ENCODE measurements at places on chromosomes 7 and 10.
A peak's percentile ranks its signal among the peaks of the same experiment; 100 is the strongest.

GRCh38 chr7:34187798-34188307, 282.5 kb downstream of the BMPER start:
- DNase-seq = no peak

DNA sequence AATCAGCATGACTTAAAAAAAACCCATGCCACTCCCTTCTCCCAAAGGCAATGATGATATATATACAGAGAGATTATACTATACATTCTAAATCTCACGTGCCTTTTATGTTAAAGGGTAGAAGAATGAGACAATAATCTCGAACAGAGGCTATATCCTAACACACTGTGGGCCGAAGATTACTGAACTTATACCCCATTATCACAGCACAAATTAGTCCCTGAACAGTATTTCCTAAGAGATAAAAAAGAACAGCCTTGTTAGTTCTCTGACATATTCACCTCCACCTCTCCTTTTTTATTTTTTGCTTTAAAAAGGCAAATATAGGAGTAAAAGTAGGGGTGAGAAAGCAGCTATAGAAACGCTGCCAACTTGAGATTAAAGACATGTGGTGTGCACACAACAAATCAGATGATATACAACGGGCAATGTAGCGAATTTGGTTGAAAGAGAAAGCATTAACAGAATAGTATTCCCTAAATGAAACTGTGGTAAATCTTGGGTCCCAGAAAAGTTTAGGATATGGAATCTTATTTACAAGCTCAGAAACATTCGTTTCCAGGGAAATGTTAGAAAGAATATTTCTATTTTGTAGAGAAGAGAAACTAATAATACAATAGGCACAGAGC, 69.5 kb downstream of the JMJD1C start:
- no peak for DNase-seq

GRCh38 chr7:47782022-47782421, 166.2 kb downstream of the PKD1L1 start:
- DNase-seq = no peak

GRCh38 chr10:4596951-4597350, 229.1 kb upstream of the AKR1E2 start:
- no peak for DNase-seq

DNA sequence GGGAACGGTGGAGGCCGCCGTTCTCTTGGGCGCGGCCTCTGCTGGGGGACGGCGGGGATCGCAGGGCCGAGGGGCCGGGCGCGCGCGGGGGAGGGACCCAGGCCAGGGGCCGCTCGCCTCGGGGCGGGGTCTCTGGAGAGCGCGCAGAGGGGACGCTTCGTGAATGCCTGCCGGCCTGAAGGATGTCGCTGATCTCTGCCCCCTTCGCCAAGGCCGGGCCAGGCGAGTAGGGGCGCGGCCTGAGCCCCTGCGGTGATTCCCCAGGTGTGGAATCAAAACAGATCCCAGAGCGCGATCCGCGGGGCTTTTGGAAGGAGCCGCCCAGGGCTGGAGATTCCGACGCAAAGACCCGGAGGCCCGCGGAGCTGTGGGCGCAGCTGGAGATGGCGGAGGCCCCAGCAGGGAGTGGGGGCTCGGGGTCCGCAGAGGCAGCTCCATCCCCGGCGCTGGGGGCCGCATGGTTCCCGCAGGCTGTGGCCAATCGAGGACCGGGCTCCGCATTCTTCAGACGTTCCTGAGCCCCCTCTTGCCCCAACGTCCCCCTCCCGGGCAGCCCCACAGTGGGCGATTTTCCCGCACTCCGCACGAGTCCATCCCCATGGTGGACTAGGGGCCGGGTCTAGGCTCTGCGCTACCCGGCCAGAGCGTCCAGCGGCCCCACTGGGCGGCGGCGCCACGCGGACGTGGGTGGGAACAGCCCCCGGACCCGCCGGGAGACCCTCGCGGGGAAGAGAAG, 166.0 kb downstream of the ACTR3B start:
- DNase-seq = no peak

GRCh38 chr10:131821378-131822012, 79.3 kb upstream of the PPP2R2D start:
- no peak for DNase-seq

DNA sequence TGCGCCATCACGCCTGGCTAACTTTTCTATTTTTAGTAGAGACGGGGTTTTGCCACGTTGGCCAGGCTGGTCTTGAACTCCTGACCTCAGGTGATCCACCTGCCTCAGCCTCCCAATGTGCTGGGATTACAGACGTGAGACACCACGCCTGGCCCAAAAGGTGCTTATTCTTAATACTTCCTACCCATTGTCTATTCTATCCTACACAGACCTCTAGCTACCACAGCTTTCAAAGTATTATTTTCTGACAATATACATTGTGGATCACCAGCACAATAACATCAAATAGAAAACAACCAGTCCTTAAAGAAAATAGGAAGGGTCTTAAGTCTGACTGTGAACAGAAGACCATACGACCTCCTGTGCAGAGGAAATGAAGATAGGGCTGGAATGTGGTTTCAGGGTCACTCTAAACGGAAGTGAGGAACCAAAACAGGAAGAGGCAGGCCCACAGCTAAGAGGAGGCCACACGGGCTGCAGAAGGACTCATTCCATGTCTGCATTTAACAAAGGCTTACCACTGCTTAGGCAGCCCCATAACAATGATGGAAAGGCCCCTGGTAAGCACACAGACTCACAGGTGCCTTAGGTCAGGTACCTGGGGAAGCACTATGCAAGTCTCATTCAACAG, 115.2 kb downstream of the ZFAND4 start:
- peak; percentile 20 for DNase-seq

GRCh38 chr10:132977076-132977475, 34.7 kb upstream of the CFAP46 start:
- DNase-seq = no peak

DNA sequence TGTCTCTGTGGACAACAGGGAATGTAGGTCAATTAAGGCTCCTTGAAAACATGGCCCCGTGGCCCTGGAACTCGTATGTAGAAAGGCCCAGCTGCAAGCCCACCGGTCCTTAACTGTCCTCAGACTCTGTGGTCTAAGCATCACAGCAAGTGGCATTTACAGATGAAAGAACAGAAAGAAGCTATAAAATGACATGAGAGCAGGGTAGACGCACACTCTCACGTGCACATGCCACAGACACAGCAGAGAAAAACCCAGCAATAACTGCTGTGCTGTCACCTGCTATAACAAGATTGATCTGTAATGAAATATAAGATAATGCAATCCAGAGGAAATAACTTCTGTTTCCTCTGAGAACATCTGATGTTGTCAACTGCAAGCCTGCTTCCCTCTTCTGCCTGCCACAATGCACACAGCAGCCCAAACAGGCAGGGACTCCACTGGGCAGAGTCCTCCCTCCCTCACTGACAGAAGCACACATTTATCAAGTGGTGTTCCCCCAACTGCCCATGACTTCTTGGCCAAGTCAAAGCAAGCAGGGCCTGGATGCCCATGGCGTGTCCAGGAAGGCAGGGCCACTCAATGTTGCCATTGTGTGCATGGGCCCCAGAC, 63.9 kb downstream of the GFRA1 start:
- no peak for DNase-seq

DNA sequence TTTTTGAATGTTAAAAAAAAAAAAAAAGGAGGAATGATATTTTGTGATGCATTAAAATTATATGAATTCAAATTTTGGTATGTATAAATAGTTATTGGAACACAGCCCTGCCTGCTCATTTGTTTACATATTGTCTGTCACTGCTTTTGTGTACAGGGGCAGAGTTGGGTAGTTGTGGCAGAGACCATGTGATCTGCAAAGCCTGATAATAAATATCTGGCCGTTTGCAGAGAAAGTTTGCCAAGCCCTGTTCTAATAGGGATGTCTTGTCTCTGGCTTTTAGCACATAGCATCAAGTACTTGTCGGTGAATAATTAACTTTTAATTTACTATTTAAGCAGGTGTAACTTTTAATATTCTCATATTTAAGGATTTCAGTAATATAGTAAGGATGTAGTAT, 19.8 kb downstream of the TSPAN13 start:
- DNase-seq = no peak

DNA sequence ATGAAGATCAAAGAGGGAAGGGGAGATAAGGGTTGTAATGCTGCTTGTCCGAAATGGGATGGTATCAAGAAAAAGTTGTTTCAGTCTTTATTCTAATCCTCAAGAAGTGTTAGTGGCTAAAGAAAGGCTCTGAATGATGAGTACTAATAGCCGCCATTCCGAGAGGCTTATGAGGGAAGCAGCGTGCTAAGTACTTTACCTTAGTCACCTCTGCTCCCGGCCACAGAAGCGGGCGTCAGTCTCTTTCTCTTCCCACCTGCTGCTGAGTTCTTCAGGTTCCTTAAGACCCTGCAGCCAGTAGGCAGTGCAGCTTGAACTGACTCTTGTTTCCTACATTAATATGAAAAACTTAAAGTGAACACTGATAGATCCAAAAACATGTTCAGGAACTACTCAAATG, 73.1 kb downstream of the EEPD1 start:
- no peak for DNase-seq

GRCh38 chr10:80283536-80284199, 5.8 kb downstream of the MAT1A start:
- no peak for DNase-seq

DNA sequence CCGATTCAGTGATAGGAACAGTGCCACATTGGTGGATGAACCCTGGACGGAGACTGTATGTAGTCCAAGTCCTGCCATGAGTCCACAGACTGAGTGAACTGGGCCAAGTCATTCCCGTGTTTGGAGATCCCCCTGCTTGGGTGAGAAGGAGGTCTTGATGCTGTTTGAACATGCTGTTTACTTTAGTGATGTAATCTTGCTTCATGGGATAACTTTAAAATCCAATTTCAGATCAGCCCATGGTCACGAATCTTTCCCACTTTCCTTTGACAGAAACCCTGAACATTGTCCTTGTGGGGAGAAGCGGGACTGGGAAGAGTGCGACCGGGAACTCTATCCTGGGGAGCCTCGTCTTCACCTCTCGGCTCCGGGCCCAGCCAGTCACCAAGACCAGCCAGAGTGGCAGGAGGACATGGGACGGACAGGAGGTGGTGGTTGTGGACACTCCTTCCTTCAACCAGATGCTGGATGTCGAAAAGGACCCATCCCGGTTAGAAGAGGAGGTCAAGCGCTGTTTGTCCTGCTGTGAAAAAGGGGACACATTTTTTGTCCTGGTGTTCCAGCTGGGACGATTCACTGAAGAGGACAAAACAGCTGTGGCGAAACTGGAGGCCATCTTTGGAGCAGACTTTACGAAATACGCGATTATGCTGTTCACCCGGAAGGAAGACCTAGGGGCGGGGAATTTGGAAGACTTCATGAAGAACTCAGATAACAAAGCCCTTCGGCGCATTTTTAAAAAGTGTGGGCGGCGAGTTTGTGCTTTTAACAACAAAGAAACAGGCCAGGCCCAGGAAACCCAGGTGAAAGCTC, 26.6 kb downstream of the GIMAP8 start:
- peak; percentile 64 for DNase-seq

DNA sequence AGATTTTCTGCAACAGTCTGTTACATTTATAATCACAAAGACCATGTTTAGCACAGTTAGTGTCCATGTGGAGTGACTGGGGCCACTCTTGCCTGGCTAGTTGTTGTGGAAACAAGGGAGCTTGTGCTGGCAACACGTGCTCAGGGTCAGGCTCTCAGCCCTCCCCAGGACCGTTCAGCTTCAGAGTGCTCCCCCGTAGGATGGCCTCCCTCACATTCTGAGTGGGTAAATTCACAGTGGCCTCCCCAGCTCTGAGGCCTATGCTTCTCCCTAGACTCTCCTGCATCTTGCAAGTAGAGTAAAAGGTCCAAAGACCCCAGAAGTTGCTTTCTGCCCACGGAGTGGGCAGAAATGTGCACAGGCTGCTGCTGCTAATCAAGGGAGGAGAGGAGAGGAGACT, 122.3 kb downstream of the ADCY1 start:
- DNase-seq = no peak

DNA sequence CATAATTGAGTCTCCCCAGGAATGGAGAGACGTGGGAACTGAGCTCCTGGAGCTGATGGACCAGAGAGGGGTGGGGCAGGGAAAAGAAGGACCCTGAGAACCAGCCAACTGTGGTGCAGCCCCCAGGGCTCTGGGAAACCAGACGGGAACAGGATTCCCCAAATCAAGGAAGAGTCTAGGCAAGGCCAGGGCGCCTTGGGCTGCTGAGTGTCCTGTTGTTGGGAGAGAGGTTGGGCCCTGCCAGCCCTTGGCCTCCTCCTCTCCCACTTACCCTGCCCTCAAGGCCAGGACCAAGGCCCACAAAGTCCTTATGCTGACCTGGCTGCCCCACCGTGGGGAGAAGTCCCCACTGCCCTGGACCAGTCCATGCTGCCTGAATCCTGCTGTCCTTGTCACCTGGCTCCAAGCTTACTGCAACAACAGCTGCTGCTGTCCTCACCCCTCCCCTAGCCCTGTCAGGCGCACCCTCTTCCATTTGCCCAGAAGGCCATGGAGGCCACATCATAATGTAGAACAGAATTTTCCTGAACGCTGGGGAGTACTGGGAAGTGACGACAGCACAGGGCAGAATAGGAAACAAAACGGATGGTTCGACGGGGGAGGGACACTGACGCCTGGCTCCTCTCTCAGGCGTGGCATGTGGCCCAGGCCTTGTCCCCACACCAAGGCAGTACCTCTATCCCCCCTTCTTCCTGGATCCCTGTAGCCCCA, 132.9 kb upstream of the ZMIZ1 start:
- no peak for DNase-seq
